ENCODE measurements at places on chromosomes 2 and 18.
A peak's percentile ranks its signal among the peaks of the same experiment; 100 is the strongest.

- DNase-seq: no peak
Observed at GRCh38 chr2:151619337-151619989, 114.8 kb downstream of the NEB start.

- no peak for DNase-seq
Observed at GRCh38 chr18:13446610-13447461, 228.3 kb downstream of the LDLRAD4 start.

- no peak for DNase-seq
Observed at GRCh38 chr18:6058941-6059340, 163.6 kb upstream of the TMEM200C start.

DNA sequence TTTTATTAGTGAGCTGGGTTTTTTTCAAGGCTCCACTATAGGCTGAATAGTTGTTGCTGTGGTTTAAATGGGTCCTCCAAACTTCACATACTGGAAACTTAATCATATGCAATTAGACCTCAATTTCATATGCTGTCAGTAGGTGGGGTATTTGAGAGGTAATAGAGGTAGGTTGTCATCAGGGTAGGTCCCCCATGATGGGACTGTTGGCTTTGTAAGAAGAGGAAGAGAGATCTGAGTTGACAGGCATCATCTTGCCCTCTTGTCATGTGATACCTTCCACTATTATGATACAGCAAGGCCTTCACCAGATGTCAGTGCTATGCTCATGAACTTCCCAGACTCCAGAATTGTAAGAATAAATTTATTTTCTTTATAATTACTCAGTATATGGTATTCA is 819.4 kb downstream of the LRP1B start:
- DNase-seq: no peak

GRCh38 chr2:217074576-217075255 is 214.9 kb upstream of the TNP1 start:
- no peak for DNase-seq

DNA sequence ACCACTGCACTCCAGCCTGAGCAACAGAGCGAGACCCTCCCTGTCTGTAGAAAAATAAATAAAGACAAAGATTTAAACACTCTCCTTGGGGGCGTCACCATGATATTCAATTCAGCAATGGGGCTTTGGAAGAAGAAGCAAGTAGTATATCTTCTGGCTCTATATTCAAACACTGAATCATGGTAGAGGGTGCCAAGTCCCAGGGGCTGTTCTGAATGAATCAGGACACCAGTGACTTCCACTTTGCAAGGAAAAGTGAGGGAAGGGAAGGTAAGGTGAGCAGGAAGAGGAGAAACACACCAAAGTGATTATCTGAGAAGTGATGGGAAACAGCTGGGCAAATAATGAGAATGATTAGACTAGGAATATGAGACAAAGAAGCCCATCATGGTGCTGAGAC is 80.5 kb downstream of the AAK1 start:
- no peak for DNase-seq

- no peak for DNase-seq
Observed at GRCh38 chr2:20034218-20034617, 17.2 kb downstream of the LAPTM4A start.

GRCh38 chr2:96507957-96508520 is 2.9 kb upstream of the NEURL3 start:
- DNase-seq: peak; percentile 87

DNA sequence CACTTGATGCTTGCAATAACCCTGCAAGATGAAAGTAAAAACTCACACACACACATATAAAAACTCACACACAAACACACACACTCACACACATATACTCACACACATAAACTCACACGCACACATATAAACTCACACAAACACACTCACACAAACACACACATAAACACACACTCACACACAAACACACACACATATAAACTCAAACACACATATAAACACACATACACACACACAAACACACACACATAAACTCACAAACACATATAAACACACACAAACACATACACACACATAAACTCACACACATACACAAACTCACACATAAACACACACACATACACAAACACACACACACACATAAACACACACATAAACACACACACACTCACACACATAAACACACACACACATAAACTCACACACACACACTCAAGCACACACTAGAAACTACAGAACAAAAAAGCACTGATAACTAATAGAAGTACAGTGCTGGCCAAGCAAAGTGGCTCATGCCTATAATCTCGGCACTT is 117.7 kb upstream of the TEKT4 start:
- DNase-seq: no peak

- DNase-seq: no peak
Observed at GRCh38 chr2:240568678-240569522, 616 bp downstream of the RNPEPL1 start.

GRCh38 chr2:187302116-187302515 is 145.9 kb downstream of the CALCRL start:
- no peak for DNase-seq

- DNase-seq: no peak
Observed at GRCh38 chr2:9809448-9810088, 33.7 kb upstream of the TAF1B start.

DNA sequence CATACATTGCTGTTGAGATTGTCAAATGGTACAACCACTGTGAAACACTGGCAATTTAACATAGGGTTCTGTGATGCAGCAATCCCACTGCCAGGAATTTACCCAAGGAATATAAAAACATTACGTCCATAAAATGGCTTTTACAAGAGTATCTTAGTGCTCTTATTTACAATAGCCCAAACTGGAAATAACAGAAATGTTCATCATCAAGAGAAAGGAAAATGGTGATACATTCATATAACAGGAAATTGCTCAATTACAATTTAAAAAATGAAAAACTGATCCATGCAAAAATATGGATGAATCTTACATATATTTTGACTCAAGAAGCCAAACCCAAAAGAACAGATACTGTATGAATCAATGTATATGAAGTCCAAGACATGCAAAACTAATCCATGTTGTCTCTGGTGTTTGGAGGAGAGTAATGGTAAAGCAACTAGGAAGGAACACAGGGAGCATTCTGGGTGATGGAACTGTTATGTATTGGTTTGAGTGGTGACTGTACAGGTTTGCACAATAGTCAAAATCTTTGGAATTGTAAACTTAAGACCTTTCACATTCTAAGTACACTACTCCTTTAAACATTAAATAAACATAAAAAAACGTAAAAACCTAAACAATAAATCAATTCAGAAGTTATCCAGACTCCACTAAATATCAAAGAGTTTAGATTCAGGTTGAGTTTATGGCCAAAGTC is 104.8 kb upstream of the WDR75 start:
- no peak for DNase-seq

- no peak for DNase-seq
Observed at GRCh38 chr2:16628314-16628713, 37.3 kb downstream of the CYRIA start.

GRCh38 chr2:132519566-132519965 is 103.0 kb downstream of the GPR39 start:
- no peak for DNase-seq

DNA sequence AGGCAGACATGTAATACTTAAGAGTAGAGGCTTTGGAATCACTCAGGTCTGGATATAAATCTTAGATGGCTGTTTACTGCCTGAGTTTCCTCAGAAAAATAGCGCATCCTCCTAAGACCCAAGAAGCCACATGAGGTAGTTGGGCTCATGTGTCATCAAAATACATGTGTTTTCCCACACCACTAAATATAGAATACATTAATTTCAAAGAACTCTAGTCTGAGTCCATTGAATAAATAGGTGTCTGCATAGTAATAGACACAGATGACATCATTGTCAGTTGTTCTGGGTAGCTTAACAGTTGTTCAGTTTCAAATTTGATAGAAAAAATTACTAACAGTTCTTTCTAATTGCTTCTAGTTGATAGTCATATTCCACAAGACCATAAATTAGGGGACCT is 9.6 kb downstream of the PPP1R1C start:
- no peak for DNase-seq

- DNase-seq: no peak
Observed at GRCh38 chr2:241810307-241811200, 1.6 kb downstream of the NEU4 start.

DNA sequence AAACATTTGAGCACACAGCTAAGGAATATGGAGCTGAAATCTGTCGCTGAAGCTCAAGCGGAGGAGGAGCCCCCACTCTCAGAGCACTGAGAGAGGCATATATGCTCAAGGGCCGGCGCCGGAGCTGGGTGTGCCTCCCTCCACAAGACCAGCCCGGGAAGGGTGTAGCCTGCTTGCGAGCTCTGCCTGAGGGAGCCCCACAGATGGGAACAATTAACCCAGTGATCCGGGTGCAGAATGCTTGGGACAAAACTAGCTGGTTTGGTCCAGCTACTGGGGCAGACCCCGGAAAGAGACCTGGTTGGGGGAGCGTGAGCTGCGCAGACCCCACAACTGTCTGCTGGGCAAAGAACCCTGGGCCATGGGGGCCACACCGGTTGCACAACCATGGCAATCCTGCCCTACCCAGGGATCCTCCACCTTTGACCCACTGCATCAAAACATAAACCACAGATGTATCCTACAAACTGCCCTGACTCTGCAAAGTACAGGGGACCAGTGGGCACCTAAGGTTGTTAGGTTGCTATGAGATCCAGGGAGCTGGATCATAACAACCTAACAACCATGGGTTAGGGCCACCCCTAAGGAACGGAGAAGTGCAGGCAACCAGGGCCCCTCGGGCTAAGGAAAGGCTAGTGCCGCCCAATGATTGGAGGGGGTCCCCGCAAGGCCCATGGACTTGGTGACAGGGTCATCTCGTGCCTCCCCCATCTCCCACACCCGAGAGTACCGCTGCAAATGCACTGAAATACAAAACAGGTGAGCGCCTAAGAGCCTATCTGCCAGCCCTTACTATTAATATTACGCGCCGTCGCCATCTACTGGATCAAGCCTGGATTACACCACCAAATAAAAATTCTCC is 53.4 kb upstream of the SCN1A start:
- DNase-seq: no peak

DNA sequence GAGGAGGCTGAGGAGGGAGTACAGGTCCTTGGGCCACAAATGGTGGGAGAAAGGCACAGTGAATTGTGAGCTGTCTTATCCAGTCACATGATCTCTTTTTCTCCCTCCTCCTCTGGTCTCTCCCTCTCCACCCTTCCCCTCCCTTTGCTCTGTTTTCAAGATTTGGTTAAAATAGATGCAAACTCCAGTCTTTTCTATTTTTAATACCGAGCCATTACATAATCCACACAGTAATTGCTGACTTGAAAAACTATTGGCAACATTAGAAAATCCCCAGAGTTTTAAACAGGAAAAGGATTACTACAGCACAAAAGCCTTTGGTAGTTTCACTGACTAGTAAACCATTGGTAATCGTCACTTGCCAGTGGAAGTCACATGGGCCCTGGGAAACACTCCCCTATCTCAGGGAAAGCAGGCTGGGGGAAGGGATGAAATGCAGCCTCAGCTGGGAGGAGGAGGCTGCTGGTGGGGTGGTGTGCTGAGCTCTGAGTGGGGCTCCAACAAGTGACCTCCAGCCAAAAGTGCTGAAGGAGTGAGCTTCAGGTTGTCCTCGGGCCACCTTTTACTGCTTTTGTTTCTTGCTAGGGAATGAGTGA is 57.4 kb upstream of the PCBP1 start:
- DNase-seq: no peak

Measured in activated naive CD4-positive, alpha-beta T cell (primary cell).